ENCODE measurements at places on chromosomes 2 and 18. TPM values are rescaled to one million over a fixed set of nuclear protein-coding genes. Genes with fewer than 3 reads are reported as not detected.

DNA sequence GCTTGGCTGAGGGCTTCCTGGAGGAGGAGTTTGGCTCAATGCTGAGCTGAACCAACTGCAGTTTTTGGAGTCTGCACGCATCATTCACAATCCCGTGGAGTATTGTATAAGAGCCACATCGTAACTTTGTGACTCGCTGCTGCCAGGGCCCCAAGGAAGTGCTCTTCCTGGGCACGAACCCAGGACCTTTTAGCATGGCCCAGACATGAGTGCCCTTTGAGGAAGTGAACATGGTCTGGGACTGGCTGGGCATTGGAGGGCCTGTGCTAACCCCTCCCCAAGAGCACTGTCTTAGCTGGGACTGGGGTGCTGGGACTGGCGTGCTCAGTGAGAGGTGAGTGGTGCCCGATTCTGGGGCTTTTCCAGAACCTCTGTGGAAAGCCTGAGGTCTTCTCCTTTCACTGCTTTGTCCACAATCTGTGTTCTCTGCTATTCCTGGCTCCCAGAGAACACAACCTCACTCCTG lies 88.6 kb downstream of the LIPG start:
- no peak for DNase-seq

- peak; percentile 71 for DNase-seq
These were observed 369.2 kb downstream of the GALNT13 start for GRCh38 chr2:154240921-154241379.

DNA sequence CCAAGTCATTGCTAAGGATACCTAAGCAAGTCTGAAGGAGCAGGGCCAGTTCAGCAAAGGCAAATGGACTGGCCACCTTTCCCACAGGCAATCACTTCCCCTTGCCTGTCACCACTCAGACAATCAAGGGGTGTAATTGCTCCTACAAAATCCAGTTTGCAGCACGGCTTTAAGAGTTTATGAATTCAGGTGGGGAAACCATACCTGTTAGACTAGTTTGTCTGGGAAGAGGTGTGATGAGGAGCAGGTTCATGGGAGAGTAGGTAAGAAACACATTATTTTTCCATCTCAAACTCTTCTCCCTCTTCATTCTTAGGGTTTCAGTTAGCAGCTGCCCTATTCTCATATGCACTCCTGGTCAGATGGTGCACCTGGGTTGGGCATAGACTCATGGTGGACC lies 102.5 kb downstream of the EVA1A start:
- DNase-seq: no peak

DNA sequence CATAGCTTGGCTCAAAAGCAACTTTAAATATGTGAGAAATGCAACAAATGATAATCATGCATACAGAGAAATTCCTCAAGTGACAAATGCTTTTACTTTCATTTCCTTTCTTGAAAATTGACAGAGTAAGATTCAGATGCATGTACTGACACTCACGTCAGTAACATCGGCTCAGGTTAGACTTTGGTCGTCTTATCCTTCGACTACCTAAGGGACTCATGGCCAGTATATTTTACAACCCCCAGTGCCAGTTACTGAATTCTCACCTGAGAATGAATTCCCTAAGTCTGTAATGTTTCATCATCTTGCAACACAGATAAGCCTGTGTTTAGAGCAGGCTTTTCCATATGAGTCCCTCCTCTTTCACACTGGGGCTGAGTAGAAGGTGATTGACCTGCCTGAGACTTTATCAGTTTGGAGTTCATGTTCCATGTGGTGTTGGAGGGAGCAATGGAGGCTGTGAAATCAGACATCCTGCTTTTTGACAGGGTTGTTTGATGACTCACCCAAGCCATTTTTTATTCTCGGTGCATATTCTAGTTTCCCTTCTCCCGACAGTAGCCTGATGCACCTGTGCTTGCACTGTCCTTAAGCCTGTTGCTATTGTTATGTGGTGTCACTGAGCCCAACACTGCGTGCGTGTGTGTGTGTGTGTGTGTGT lies 30.5 kb upstream of the ATP8B1 start:
- DNase-seq: no peak

Gene IL1R1
- total RNA-seq: 147 TPM

DNA sequence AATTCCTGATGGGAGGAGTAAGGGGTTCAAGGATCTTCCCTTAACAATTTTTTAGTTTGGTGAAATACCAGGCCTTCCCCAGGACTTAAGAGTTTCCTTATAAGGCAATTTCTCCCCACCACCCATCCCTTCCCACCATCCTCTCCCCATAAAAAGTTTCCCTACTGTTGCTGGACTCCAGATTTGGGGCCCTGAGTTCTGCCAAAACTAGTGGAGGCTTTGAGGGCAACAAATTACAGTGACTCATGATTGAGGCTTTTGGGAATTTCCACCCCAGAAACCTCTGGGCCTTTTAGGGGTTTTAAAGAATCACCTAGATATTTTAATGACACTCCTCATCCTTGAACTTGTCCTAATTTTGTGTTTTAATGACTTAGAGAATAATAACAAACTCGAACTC lies 14.3 kb upstream of the EN1 start:
- DNase-seq: no peak

Gene GRHL1
- 2.3 TPM for total RNA-seq

GRCh38 chr2:238653431-238654109 lies 194.3 kb upstream of the TWIST2 start:
- DNase-seq: no peak

DNA sequence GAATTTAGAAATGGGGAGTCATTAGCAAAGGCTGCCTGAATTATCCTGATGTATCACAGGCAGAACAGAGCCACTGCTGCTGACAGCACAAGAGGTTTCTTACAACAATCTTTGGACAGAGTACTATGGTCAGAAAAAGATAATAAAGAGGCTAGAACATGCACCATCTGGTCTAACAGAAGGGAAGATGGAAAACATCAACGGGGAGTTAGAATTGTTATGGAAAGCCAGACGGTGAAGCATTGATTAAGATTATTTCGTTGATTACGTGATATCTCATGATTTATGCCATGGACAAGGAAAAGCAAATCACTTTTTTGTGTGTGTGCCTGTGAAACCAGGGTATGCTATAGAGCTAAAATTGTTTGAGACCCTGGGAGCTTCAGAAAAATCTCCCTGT lies 409.4 kb upstream of the ETAA1 start:
- no peak for DNase-seq

DNA sequence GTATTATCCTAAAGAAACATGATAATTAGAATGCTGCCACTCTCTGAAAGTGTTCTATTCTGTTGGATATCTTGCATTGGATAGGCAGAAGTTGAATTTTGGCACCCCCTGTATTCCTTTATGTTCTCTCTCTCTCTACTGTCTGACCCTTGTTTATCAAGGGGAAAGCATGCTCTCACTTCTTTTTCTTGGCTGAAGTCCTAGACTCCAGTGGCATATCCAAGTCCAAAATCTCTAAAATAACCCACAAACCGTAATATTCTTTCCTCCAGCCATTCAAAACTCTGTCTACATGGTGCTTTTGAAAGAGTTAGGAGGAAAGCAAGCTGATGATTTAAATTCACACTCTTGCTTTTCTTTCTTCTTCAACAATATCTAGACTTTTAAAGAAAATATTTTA lies 669.7 kb downstream of the TDRD15 start:
- DNase-seq: no peak

Gene IGFBP5
- total RNA-seq: 1,458 TPM

Gene TRAPPC8
- total RNA-seq: 46.3 TPM

GRCh38 chr2:105406221-105406620 lies 7.4 kb upstream of the FHL2 start:
- peak; percentile 95 for DNase-seq

DNA sequence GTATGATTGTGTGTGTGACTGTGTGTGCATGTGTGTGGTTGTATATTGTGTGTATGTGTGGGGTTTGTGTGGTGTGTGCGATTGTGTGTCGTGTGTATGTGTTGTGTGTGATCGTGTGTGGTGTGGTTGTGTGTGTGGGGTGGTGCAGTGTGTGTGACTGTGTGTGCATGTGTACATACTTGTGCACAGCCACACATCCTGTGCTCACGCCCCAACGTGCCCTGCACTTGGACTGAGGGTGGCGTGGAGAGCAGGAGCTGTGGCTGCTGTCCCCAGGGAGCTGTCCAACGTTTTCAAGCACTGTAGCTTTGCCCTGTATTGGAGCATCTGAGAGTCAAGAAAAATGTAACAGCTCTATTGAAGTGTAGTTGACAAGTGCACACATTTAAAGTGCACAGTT lies 243.2 kb upstream of the HDAC4 start:
- peak; percentile 73 for DNase-seq

Measured in posterior vena cava (tissue), 2 donors.